ENCODE measurements at places on chromosomes 1 and 21. TPM values are rescaled to one million over a fixed set of nuclear protein-coding genes. Genes with fewer than 3 reads are reported as not detected.
A peak's percentile ranks its signal among the peaks of the same experiment; 100 is the strongest.

PLA2G2C gene
- not detected for total RNA-seq

TNN gene
- total RNA-seq: not detected

EXO5 gene
- 5.4 TPM for total RNA-seq

PHC2 gene
- total RNA-seq: 60.1 TPM

COL16A1 gene
- total RNA-seq: 0.54 TPM

GRCh38 chr1:227735539-227736285, 477 bp downstream of the SNAP47 start:
- DNase-seq: no peak

DNA sequence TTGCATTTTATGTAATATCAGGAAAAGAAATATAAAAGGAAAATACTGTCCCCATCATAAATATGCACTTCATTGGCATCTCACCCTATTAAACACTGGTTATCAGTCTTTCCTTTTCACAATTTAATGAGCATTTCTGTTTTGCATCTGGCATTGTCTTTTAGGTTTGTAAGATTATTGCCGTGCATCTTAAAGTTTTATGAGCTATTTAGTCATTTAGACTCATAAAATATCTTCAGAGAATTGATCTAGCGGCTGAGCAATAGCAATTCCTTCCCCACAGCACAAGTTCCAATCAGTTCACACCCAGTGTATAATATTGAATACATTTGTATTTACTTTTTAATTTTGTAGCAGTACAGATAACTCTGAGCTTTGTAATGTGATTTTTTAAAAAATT, 112.3 kb upstream of the C1orf105 start:
- DNase-seq: no peak

GRCh38 chr1:182110635-182111034, 49.1 kb upstream of the ZNF648 start:
- no peak for DNase-seq

S100A16 gene
- total RNA-seq: 1.1 TPM

DNA sequence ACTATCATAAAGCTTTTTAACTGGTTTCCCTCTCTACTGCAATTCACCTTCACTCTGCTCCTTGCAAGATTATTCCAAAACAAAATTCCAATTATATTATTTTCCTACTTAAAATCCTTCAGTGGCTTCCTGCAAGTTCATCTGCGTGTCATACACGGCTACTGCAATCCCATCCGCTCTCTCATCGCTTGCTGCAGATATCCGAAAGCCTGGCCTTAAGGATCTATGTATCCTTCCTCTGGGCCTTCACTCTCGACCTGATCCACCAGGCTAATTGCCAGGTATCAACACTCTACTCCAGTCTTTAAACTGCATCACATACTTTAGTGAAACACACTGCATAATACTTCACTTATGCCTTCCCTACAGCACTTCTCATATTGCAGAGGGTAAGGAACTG, 44.0 kb downstream of the VAV3 start:
- DNase-seq: no peak

- DNase-seq: no peak
Observed at GRCh38 chr21:20698585-20698984, 299.6 kb upstream of the NCAM2 start.

GRCh38 chr1:87744056-87744455, 415.4 kb downstream of the LMO4 start:
- DNase-seq: no peak

DNA sequence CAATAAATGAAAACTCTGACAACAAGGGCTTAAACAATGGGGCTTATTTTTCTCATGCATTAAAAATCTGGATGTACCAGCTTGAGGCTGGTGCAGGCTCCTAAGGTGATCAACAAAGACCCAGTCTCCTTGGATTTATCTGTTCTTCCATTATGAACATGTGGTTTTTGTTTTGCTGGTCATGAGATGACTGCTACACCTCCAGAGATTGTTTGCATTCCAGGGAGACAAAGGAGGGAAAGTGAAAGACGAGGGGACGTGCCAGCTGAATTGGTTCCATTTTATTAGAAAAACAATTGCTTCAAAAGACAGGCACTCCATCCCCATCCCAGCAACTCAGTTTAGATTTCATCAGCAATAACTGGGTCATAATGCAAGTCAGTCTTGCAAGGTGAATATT, 90.9 kb upstream of the KCNK1 start:
- no peak for DNase-seq

GRCh38 chr1:22888320-22889075, 84.2 kb downstream of the LACTBL1 start:
- DNase-seq: no peak

RGSL1 gene
- not detected for total RNA-seq

GRCh38 chr1:71093938-71094337, 13.1 kb upstream of the ZRANB2 start:
- no peak for DNase-seq

DNA sequence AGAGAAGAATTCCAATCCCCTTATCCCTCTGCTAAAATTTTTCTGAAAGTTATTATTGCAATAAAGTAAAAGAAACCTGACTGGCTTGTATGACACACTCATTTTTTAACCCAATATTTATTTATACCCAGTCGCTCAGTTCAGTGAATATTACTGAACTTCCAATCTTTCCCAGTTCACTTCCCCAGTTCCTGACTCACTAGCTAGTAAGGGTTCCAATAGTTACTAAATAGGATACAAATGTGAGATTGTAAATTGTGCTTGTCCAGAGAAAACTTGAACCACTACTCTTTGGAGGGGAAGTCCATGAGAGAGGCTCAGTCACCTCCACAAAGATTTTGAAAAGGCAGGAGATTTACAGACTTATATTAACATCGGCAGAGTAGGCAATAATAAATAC, 31.4 kb downstream of the PRDX6 start:
- no peak for DNase-seq

CYP4A22 gene
- total RNA-seq: under 0.01 TPM

F5 gene
- total RNA-seq: 0.27 TPM

- DNase-seq: no peak
Observed at GRCh38 chr1:67040405-67040804, 13.5 kb downstream of the SLC35D1 start.

LENEP gene
- total RNA-seq: 0.54 TPM

GRCh38 chr1:54975356-54976108, 4.9 kb upstream of the TMEM61 start:
- no peak for DNase-seq

GRCh38 chr1:205567716-205568115, 63.2 kb downstream of the CDK18 start:
- no peak for DNase-seq

LORICRIN gene
- total RNA-seq: not detected

- no peak for DNase-seq
Observed at GRCh38 chr1:174837386-174837785, 162.4 kb upstream of the CACYBP start.

RBP7 gene
- not detected for total RNA-seq

- DNase-seq: peak; percentile 15
Observed at GRCh38 chr1:85321237-85321964, 45.0 kb upstream of the BCL10 start.

EFNA3 gene
- total RNA-seq: 4.8 TPM

- peak; percentile 58 for DNase-seq
Observed at GRCh38 chr1:6490181-6491080, 1.0 kb downstream of the PLEKHG5 start.

S100A9 gene
- 88.9 TPM for total RNA-seq

- no peak for DNase-seq
Observed at GRCh38 chr1:4587721-4588120, 66.7 kb upstream of the AJAP1 start.

DNA sequence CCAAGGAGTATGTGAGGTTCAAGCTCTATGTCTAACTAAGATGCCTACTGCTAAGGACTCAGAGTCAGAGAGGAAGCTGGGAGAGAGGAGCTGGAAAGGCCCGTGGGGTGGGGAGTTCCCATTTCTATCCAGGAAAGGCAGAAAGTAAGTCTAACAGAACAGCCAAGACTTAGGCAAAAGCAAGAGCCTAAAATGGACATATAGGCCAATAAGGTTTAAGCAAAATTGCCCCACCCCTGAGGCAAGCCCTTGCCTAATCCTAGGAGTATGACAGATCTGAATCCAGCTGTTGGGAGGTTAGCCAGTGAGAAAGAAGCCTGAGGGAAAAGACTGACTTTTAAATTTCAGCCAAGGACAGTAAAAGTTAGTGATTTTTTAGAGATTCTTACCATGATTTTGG, 1.6 kb upstream of the KLHDC9 start:
- DNase-seq: no peak

GRCh38 chr1:1567891-1568291, 6.8 kb downstream of the SSU72 start:
- DNase-seq: no peak

- DNase-seq: no peak
Observed at GRCh38 chr1:204852854-204853253, 17.8 kb upstream of the NFASC start.

- no peak for DNase-seq
Observed at GRCh38 chr1:201476670-201477344, 7.8 kb upstream of the PHLDA3 start.

- DNase-seq: no peak
Observed at GRCh38 chr1:160437432-160438316, 37.3 kb downstream of the VANGL2 start.

All from hematopoietic multipotent progenitor cell (in vitro differentiated cells).